ENCODE measurements at places on chromosomes 16 and 17.

- DNase-seq, result no peak
Observed at GRCh38 chr16:5761592-5761991, 664.0 kb upstream of the EEF2KMT start.

DNA sequence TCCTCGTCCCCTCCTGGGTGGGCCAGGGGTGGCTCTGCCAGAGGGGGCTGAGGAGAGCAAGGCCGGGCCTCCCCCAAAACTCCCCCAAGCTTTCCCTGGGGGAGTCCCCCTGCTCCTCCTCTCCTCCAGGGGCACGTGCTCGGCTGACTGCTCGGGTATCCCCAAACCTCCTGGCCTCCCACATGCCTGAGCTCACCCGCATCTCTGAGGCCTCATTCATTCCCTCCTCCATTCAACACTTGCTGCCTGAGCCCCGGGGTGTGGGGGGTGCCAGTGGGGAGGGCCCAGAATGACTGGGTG is 83.1 kb downstream of the RTN4RL1 start:
- DNase-seq, result no peak

GRCh38 chr16:19528666-19529065 is 4.9 kb downstream of the CCP110 start:
- DNase-seq, result no peak

GRCh38 chr16:83737729-83738354 is 69.9 kb upstream of the HSBP1 start:
- no peak for DNase-seq
